ENCODE measurements at places on chromosomes 6 and 20.

DNA sequence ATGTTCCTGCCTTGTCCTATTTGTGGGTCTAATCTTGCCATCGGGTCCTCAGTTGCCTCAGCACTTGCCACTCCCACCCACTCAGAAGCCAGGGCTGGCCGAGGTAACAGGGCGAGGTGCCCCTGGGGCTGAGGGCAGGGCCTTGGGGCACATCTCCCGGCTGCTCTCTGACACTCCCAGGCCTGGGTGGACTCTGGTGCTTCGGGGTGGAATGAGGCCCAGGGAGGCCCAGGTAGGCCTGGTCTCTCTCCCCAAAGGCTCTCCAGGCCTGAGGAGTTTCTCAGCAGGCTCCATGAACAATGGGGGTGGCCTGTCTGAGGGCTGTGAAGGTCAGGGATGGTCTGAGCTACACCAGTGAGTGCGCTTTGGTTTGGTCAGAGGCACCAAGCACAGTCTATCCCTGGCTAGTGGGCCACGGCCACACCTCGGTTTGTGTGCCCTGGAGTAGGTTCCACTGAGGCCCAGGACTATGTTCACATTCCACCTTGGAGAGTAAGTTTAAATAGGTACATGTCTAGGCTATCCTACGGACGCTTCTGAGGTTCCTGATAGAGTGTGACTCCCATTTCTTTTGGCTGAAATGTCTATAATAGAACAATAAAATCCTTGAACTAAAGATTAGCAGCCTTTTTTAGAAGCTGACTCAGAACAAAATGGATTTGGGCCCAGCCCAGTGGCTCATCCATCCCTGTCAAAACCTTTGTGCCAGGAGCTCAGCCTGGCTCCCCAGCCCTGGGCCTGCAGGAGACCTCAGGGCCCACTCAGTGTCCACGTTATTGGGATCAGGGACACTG is 78.8 kb downstream of the SLC24A3 start:
- DNase-seq: no peak

- DNase-seq: no peak
Measured at GRCh38 chr6:163937071-163937470, 522.6 kb downstream of the QKI start.

- DNase-seq: no peak
Measured at GRCh38 chr6:47288267-47289090, 21.2 kb downstream of the TNFRSF21 start.

GRCh38 chr6:31822036-31822821 is 5.3 kb upstream of the HSPA1B start:
- no peak for DNase-seq

DNA sequence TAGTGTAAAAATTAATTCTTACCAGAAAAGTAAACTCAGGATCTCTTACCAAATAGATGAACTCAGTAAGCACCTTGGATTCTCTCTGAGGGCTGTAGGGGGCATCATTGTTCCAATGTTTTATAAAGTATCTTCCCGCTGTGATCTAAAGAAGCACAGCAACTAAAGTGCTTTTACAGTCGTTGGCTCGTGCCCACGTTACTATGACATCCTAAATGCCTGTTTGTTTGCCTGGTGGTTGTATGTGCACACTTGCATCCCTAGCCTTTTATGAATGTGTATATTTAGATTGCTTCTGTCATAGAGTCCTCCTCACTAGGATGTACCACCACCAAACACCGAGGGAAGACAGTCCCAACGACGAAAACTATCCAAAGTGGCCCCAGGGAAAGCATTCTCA is 34.5 kb downstream of the SLX4IP start:
- DNase-seq: no peak

GRCh38 chr6:111979633-111980032 is 74.3 kb upstream of the CCN6 start:
- DNase-seq: no peak

DNA sequence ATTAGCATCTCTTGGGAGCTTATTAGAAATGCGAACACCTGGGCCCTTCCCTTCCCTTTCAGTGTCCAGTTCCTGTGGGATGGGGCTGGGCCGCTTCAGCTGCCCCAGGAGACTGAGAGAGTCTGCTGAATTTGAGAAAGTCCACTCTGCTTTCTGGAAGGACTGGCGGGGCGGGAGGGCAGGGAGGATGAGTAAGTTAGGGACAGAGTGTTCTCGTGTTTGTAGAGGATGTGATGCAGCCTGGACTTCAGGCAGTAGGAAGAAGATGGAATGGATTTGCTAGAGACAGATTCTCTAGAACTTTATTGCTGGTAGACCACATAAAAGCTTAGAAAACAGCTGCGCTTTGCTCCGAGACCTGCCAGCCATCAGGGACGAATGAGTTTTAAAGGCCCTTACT is 1.1 kb upstream of the TULP4 start:
- no peak for DNase-seq

- no peak for DNase-seq
Measured at GRCh38 chr6:2141644-2142290, 103.6 kb downstream of the GMDS start.

- DNase-seq: no peak
Measured at GRCh38 chr6:108174371-108175175, 8.8 kb downstream of the NR2E1 start.

DNA sequence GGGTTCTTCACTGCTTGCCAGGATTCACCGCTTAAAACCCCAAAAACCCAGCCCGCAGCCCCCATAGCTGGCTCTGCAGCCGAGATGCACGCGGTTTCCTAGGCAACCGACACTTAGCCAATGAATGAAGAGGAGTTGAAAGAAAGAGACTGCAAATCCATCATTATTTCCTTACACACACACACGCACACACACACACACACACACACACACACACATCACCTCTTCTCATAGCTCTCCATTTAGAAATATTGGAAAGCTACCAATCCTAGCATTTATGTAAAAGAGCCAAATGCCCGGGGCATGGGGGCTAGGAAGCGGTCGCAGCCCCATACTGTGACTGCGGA is 3.4 kb upstream of the TUBB2B start:
- DNase-seq: no peak

DNA sequence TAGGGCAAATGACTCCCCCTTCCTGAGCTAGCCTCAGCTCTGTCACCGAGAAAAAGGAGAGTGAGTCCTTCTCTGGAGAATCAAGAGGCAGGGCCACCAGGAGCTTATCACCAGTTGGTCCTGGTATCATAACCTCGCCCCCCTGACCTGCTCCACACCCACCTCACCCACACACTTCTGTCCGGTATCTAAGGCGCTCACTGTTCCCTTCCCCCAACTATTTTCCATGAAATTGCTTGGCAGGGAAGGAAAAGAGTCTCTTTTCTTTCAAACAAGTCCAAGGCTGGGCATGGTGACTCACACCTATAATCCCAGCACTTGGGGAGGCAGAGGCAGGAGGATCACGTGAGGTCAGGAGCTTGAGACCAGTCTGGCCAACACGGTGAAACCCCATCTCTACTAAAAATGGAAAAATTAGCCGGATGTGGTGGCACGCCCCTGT is 77.6 kb downstream of the ZMYND8 start:
- no peak for DNase-seq

DNA sequence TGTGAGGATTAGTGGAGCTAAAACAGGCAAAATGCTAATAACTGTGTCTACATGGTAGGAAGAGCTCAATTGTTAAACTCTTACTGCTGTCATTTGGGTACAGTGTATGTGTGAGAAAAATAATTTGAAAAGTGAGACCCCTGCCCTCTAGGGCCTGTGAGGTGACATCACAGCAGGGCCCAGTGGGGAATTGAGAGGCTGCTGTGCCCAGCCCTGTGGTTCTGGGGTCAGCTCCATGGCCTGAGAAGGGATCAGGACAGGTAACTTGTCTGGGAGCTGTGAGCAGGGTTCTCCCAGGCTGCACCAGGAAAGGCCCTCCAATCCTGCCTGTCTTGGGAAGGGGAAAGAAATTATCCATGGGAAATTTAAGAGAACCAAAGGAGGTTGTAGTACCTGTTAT is 1.3 kb downstream of the SIRPB1 start:
- no peak for DNase-seq

DNA sequence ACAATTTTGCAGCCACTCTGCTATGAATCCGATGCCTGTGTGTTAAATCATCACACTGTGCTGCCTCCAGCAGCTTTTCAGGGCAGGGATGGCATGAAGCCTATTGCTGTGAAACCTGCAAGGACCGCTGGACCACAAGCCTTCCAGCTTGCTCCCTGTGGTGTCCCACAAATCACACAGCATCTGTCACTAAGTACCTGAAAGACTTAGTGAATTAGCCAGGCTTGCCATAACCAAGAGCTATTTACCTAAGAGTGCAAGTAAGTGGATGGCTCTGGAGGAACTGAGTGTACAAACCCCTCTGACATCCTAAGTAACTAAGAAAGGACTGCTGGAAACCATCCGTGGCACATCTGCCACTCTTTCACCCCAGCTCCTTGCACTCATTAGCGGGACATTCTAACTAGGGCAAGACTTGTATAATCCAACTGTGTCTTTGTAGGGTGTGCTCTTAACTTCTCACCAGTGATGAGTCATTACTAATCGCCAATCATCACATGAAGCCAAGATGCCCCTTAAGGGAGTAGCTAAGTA is 34.7 kb downstream of the FOXQ1 start:
- DNase-seq: no peak

DNA sequence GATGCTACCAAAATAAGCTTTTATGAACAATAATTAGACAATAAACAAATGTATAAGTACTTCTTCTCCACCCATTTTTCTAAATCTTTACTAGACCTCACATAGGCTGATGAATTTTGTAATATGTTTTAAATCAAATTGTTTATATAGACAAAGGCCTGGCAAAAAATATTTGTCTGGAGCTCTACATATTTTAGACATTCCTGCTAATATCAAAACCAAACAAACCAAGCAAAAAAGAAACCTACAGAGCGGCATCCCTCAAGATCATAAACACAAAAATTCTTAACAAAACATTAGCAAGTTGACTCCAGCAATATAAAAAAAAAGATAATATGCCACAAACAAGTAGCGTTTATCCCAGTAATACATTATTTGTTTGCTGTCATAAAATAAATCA is 87.2 kb downstream of the ADAT2 start:
- no peak for DNase-seq

DNA sequence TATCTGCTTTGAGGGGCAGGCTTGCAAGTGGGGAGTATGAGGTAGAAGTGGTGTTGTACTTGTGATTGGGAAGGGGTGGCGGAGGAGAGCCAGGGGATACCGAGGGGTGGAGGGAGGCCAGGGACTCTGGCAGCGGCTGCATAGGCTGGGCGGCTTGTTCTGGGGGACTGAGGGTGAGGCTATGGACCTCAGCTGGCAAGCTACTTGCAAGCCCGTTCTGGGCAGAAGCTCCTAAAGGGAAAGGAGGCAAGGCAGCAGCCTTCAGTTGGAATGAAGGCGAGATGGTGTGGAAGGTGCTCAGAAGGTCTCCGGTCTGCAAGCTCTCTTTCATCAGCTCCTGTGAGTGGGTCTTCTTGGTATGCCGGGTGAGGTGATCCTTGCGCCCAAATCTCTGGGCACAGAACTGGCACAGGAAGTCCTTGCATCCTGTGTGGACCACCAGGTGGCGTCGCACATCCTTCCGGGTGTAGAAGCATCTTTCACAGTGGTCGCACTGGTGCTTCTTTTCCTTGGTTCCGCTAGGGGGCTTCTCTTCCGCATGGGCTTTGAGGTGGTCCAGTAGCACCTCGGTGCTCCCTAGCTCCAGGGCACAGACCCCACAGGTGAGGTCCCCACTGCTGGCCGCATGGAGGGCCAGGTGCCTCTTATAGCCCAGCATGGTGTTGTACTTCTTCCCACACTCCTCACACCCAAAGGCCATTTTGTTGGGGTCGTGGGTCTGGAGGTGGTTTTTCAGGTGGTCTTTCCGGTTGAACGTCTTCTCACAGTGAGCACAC is 66.0 kb downstream of the PLAGL1 start:
- no peak for DNase-seq
